GM12891 (cell line): ENCODE measurements at places on chromosomes 6 and 20.

GRCh38 chr6:122804962-122805485, 16.0 kb downstream of the SMPDL3A start:
- DNase-seq: no peak

- DNase-seq: no peak
Measured at GRCh38 chr6:156832231-156832647, 55.1 kb downstream of the ARID1B start.

- no peak for DNase-seq
Measured at GRCh38 chr6:22612236-22612635, 42.9 kb downstream of the HDGFL1 start.

DNA sequence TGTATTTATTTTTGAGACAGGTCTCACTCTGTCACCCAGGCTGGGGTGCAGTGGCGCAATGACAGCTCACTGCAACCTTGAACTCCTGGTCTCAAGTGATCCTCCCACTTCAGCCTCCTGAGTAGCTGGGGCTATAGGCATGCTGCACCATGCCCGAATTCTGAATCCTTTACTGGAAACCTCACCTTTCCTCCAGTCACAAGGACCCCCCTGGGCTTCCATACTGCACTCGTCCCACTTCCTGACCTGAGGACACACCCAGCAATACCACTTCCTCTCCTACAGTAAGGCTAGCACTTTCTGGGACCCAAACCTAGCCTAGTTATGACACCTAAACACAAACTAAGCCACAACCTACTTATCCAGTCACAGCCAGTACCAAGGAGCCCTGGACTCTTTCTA, 68.2 kb downstream of the FAM217A start:
- no peak for DNase-seq

- no peak for DNase-seq
Measured at GRCh38 chr6:139175389-139175948, 40.6 kb downstream of the HECA start.

GRCh38 chr6:89385156-89385667, 26.9 kb downstream of the RRAGD start:
- DNase-seq: no peak
